GM04504 (cell line): ENCODE measurements at places on chromosomes 5 and 9.

DNA sequence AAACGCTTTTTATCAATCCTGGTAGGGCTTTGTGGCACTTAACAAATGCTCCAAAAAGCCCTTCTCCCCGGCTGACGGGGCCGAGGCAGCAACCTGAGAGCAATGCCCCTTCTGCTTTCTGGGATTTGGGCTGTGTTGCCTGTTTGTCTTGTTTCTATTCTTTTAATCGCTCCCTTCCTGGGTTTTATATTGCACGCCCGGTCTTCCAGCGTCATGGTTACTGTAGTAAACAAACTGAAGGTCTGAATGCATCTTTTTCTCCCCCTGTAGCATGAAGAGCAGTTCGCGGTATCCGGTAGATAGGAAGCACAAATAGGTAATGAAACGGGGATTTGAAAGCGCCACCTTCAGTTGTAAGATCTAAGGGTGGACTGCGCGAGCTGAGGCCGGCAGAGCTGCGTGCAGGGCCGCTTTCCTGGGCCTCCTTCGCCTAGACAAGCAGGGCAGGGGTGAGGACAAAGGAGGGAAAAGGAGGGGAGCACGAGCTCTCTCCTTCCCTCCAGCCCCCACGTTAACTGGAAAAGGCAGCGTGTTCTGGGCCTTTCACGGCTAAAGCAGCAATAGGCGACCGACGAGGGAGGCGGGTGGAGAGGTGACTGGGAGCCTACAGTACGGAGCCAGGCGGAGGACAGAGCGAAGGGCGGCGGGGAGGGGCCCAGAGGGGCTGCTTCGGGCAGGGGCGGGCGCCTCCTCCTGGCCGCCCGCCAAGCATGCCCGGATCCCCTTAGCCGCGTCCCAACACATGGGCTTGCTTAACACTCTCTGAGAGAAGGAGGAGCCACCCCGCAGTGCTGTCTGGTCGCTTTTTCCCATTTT lies 49.3 kb upstream of the ZNF366 start:
- DNase-seq = peak; percentile 38

DNA sequence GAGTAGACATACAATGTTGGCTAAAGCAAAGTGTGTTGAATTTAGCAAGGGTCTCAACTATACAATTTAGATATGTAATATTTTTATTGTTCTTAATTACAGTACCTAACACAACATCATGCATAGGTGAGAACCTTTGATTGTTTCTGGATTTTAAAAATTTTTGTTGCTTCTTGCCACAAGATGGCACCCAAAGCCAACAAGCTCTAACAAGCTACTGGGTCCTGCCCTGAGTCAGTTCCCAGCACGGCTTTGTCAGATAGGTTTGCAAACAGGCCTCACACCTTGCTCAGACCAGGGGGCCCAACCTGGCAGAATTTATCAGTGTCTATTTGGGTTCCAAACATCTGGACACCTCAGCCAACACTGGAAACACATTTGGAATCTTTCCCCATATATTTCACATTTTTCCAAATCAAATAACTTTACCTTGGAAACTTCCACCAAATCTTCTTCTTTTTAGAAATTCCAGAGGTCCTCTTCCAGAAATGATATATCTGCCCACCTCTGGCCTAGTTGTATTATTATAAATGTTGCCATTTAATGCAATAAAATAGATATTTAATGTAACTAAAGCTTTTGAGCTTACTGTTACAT lies 49.5 kb upstream of the EGFLAM start:
- peak; percentile 8 for DNase-seq

DNA sequence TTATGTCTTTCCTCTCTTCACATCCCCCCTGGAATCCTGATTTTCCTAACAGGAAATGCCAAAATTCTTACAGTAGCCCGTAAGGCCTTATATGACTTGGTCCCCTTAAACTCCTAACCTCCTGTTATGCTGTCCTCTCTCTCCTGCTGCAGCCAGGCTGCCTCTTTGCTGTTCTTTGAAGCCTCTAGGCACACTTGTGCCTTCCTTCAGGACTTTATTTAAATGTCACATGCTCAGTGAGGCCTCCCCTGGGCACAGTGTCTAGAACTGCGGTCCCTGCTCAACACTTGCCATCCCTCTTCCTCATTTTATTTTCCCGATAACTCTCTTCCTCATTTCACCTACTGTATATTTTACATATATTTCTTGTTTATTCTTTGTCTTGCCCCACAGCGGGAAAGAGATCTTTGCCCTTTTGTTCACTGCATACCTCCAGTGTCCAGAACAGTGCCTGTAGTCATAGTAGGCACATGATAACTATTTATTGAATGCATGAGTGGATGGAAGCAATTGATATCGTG lies 5.5 kb upstream of the SHB start:
- DNase-seq = no peak

GRCh38 chr9:131096269-131097125 lies at the start of gene AIF1L:
Gene AIF1L (plus strand): TSS chr9:131096531. CDS start chr9:131096630, 99 bp downstream.
- no peak for DNase-seq

DNA sequence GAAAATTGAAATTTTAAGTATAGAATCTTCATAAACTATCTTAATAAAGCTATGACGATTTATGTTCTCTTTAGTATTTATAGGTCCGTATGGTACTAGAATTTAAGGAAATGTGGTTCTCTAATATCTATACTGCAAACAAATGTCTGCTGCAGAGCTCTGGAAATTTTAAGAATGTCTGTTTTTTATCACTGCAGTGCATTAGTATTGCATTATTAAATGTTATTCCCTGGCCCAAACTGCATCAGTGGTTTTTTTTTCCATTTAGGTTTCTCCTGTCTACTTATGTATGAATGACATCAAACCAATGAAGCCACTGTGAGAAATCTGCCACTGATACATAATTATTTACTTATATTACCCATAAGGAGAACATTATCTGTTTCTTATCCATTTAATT lies 211.4 kb upstream of the CD180 start:
- no peak for DNase-seq

DNA sequence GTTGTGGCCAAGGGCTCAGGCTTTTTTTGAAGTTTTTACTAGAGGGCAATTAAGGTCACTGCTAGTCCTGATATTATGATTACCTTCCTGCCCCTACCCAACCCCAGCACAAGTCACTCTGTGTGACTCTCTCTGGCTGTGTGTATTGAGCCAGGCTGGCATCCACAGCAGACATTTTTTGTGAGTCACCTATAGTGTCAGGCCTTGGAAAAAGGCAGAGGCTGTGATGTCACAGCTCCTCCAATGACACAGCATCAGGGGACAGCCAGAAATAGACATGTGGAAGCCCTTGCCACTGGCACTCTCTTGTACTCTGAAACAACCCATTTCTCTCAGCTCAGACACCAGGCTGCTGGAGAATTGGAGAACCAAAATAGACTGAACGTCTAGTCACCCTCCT lies 145.4 kb downstream of the NMUR2 start:
- no peak for DNase-seq
